ENCODE measurements at places on chromosomes 3 and 15. TPM values are rescaled to one million over a fixed set of nuclear protein-coding genes. Genes with fewer than 3 reads are reported as not detected.

Gene GOLGA8T
- polyA plus RNA-seq = 1.4 TPM

Gene LNP1
- polyA plus RNA-seq = 8.4 TPM

Gene AEN
- polyA plus RNA-seq = 6.0 TPM

Gene CFAP44
- polyA plus RNA-seq = 13.5 TPM

- DNase-seq = no peak
These were observed 22.9 kb upstream of the SPESP1 start for GRCh38 chr15:68907396-68907923.

- no peak for DNase-seq
These were observed 150.2 kb downstream of the GSK3B start for GRCh38 chr3:119944091-119944490.

DNA sequence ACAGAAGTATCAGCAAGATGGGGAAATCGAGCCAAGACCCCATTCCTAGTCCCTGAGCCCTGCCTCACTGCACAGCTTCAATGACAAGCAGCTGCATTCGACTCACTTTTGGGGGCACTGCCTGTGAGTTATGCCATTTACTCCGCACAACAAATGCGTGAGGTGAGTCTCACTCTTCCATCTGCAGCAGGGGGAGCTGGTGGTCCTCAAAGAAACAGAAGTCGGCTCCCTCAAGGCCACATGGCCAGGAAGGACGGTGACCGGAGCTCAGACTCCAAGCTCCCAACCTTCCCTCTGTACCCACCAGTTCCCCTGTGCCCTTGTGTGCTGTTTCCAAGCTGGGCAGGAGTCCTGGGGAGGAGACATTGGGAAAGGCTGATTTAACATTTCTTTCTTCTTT lies 127.7 kb upstream of the IQSEC1 start:
- DNase-seq = no peak

- DNase-seq = no peak
These were observed 20.7 kb downstream of the HGD start for GRCh38 chr3:120661106-120661905.

GRCh38 chr3:119221779-119222320 lies 18.8 kb downstream of the B4GALT4 start:
- DNase-seq = no peak

DNA sequence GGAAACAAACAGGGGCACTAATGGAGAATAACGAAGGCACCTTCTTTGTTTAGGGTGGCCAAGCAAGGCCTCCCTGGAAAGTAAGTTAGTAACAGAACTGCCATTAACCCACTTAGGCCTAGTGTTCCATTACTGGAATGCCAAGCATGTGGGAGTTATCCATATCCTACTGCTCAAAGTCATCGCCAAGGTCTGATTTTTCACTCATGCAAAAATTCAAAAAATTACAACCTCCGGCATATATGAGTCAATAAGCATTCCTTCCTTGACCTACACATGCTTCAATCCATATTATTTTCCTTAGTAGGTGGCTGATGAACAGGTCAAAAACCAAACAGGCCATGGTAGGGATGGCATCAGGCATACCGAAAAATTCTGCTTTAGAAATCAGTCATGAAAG lies 1097.2 kb downstream of the FHIT start:
- no peak for DNase-seq

DNA sequence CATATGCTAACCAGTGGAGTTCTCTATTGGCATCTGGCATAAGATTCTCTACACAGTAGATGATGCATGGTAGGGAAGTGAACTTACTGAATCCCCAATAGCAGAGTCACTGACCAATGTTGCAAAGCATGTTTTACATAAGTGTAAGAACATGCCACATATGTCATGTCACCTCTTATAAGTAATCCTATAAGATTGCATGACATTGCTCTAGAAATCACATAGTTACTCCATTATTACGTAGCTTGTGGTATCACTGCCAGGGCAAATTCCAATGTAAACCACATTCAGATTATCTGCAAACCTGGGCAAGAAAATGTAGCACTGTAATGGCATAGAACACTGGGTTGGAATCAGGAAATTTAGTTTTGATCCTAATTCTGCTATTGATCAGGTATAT lies 198.2 kb upstream of the UMPS start:
- no peak for DNase-seq
